ENCODE measurements at places on chromosomes 3 and 15.

DNA sequence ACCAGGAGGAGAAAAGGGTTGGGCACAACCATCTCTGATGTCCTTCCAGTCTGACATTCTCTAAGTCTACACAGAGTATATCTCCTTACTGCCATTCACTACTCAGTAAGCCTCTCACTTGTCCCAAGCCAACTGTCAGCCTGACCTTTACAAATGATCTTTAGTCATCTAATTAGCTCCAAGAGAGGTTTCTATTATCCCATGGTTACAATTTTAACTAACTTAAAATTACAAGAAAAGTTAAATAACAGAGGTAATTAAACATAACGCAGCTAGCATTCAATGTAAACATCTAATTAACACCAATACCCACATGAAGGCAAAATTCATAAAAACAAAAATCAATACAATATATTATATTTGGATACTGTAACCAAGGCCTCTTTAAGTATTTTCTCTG, 126.9 kb downstream of the LSAMP start:
- no peak for DNase-seq

- DNase-seq, result no peak
These were observed 17.8 kb downstream of the FLNB start for GRCh38 chr3:58025837-58026569.

- no peak for DNase-seq
These were observed 307.7 kb downstream of the ARPP21 start for GRCh38 chr3:35946854-35947515.

DNA sequence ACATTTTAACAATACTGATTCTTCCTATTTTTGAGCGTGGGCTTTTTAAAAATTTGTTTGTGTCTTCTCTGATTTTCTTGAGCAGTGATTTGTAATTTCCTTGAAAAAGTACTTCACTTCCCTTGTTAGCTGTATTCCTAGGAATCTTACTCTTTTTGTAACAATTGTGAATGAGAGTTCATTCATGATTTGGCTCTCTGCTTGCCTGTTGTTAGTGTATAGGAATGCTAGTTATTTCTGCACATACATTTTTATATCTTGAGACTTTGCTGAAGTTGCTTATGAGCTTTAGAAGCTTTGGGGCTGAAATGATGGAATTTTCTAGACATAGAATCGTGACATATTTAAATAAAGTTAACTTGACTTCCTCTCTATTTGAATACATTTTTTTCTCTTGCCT, 582.8 kb upstream of the BCHE start:
- no peak for DNase-seq

DNA sequence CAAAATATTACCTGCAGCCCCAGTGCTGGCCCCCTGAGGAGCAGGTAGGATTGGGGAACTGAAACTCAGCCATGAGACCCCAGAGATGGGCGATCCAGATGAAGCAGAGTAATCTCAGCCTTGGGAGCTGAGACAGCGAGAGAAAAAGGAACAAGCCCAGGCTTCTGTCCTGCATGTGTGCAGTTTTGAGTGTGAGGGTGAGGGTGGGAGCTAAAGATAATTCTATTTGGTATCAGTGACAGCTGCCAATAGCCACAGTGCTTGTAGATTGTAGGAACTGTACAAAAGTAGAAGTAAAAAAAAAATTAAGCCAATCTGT, 5.9 kb downstream of the ATP8B4 start:
- no peak for DNase-seq

- no peak for DNase-seq
These were observed 216.4 kb downstream of the RBMS3 start for GRCh38 chr3:29497282-29497681.

Measured in neuronal stem cell (in vitro differentiated cells).